ENCODE measurements at places on chromosomes 11 and 22.

GRCh38 chr11:118012083-118012669 is 26.0 kb downstream of the IL10RA start:
- no peak for DNase-seq

DNA sequence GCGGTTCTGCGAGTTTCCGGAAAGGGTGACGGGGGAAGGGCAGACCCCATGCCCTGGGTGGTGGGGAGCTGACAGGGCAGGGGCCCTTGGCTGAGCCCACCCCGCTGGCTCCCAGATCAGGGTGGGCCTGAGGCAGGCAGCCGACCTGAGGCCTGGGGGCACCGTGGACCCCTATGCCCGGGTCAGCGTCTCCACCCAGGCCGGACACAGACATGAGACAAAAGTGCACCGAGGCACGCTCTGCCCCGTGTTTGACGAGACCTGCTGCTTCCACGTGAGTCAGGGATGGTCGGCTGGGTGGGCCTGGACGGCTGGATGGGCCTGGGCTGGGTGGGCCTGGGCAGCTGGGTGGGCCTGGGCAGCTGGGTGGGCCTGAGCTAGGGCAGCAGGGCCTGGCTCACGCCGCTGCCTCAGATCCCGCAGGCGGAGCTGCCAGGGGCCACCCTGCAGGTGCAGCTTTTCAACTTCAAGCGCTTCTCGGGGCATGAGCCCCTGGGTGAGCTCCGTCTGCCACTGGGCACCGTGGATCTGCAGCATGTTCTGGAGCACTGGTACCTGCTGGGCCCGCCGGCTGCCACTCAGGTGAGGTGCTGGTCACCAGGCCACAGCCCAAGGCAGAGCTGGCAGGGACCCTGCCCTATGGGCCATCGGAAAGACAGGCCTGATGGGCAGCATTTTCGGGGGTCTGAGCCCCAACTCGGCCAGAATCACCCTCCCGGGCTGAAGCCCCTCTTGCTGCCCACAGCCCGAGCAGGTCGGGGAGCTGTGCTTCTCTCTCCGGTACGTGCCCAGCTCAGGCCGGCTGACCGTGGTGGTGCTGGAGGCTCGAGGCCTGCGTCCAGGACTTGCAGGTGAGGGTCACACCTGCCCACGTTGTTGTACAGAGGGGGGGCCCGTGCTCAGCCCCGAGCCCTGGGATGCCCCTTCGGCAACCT is 1.5 kb downstream of the SYT8 start:
- no peak for DNase-seq

DNA sequence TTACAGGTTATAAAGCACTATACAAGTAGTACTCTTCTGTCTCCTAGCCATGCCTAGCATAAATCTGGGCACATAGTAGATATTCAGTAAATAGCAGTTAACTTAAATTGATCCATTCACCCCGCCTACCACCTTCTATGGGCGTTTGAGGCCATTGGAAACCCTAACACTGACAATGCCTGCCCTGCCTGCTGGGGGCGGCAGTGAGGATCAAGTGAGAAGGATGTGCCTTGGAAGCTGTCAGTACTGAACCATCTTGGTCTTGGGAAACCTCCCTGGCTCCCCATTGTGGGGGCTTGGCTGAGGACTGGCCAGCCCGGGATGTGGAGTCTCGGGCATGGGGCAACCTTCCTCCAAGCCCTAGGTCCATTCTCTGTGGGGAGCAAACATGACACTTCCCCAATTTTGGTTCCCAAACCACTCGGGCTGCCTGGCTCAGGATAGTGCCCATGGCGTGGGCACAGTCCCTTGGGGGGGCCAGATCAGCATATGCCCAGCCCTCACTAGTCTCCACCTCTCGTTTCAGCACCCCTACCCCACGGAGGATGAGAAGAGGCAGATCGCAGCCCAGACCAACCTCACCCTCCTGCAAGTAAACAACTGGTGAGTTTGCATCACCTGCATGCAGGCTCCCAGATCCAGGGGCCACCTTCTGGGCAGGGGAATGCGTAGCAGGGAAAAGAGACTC is 67.4 kb downstream of the FEZ1 start:
- no peak for DNase-seq

- no peak for DNase-seq
These were observed at the start of gene SCARF2 for GRCh38 chr22:20437613-20438426. SCARF2 (minus strand) TSS chr22:20437825; CDS start chr22:20437754, 71 bp downstream.

GRCh38 chr22:45171830-45172229 is 8.1 kb downstream of the NUP50 start:
- no peak for DNase-seq

- DNase-seq, result peak; percentile 57
These were observed 125.9 kb downstream of the TEAD1 start for GRCh38 chr11:12800032-12800671.

DNA sequence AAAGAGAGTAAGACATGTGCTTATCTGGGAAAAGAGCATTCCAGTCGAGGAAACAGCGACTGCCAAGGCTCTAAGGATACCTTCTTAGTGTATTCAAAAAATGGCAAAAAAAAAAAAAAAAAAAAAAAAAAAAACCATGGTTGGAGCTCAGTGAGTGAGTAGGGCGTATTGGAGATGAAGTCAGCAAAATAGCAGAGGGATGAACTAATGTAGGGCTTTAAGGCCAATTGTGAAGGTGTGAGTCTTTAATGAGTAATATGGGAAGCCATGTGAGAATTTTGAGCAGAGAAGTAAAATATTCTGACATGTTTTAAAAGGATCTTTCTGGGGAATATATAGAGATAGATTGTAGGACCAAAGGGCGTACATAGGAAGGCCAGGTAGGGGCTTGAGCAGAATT is 498.6 kb upstream of the ISX start:
- DNase-seq, result no peak

GRCh38 chr11:2290351-2290841 is 11.3 kb downstream of the C11orf21 start:
- no peak for DNase-seq

DNA sequence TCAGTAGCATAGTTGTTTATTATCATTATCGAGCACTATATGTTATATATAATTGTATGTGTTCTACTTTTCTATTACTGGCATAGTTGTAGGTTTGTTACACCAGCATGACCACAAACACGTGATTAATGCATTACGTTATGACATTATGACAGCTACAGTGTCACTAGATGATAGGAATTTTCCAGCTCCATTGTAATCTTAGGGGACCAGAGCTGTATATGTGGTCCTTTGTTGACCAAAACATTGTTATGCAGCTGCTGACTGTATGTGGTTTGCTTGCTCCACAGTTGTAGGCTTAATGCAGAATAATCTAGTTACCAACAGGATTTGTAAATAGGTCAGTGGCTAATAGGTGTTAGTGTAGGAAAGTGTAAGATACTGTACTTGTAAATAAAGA is 66.1 kb downstream of the HSD17B12 start:
- DNase-seq, result no peak

- DNase-seq, result no peak
These were observed 162.2 kb upstream of the NECTIN1 start for GRCh38 chr11:119891055-119891768.

GRCh38 chr11:67290801-67291200 is 1.7 kb downstream of the ANKRD13D start:
- DNase-seq, result no peak

DNA sequence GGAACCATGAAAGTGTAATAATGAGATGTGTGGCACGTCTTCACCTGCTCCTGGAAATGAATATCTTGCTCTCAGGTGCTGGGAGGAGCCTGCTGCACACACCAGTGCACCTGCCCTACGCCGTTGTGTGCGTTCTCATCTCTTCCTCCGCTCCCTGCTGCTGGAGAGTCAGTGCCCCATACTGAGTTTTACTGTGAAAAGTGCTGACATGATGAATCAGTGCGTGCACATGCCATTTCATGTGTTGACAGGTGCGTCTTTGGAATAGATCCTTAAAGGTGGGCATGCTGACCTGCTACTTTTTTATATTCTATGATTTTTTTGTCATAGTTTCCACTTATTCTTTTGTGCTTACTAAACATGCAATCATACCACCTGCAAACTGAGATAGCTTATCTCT is 1015.8 kb downstream of the BRD1 start:
- peak; percentile 90 for DNase-seq

DNA sequence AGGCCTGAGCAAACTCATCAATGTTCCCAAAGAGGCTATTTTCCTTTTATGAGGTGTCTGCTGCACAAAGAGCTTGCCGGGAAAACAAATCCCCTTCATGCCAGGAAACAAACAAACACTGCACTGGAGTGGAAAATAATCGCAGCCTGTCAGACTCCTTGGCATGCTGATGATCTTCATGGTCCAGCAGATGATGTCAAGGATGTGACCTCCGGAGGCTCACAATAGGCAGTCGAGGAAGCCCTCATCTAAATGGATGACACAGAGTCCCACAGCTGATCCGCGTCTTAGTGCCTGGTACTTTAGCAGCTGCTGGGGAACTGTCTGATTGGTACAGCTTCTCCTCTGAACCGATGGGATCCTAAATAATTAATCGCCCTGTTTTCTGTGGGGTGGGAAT is 187.6 kb downstream of the TENM4 start:
- DNase-seq, result peak; percentile 38

DNA sequence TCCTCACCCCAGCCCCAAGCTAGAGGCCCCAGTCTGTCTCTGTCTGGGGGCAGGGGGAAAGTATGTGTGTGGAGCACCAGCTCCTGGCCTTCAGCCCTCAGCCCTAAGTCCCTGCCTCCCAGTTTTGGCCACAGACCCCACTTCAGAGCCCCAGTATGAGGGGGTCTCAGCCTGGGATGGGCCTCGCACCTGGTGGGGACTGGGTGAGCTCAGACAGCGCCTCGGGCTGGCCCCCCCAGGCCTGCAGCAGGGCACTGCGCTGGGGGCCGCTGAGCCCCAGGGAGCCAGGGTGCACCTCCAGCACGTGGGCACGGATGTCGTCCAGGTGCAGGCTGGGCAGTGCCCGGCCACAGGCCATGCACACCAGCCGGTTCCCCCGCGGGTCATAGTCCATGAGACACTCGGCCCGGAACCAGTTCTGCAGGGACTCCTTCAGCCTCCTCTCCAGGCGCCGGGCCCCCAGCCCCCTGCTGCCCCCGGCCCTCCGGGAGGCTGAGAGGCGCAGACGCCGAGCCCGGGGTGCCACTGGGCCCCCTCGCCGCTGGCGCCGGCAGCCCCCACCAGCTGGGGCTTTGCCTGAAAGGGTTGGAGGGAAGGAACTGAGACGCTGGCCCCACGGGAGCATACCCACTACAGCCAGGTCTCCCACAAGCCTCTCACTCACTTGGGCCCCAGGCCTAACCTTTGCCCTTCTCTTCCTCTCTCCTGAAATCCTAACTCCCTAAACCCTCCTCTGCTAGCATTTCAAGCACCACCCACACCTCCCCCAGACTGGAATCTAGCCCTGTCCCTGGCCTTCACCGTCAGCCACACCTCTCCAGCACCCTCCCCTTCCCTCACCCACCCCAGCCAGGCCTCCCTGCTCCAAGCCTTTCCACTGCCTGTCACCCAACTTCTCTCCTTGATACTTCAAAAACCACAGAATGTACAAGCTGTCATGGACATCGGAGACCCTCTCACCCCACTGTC is 3.6 kb downstream of the ZFTA start:
- no peak for DNase-seq

DNA sequence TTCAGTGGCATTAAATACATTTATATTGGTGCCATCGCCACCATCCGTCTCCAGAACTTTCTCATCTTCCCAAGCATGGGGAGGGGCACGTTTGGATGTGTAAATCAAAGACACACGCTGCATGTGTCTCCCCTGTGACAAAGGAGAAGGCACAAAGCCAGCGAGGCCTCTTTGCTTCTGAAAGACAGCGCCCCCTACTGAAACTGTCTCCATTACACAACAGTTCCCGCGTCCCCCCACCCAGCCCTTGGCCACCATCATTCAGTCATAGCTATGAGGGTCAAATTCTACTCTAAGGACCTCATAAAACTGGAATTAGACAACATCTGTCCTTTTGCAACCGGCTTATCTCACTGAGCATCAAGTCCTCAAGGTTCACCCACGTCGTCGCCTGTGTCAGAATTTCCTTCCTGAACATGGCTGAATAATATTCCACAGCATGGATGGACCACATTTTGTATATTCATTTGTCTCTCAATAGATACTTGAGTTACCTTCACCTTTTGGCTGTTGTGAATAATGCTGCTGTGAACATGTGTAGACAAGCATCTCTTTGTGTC is 64.8 kb downstream of the IGF2 start:
- no peak for DNase-seq

GRCh38 chr11:38562562-38562961 is 1964.5 kb upstream of the RAG2 start:
- no peak for DNase-seq

DNA sequence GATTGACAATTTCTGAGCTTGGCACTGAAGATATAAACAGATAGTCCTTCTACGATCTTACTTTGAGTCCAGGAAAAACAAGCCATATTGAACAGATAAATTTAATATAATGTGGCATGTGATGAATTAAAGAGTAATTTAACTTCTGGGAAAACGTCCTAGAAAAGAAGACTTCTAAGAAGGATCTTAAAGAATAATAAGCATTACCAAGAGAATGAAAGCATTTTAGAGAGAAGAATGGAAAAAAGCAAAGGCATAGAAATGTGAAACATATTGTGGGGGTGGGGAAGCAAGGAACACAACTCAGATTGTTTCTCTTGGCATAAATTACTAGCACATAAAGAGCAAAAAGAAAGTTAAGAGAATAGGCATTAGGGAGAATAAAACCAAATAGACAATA is 5.4 kb downstream of the DDIAS start:
- DNase-seq, result no peak

DNA sequence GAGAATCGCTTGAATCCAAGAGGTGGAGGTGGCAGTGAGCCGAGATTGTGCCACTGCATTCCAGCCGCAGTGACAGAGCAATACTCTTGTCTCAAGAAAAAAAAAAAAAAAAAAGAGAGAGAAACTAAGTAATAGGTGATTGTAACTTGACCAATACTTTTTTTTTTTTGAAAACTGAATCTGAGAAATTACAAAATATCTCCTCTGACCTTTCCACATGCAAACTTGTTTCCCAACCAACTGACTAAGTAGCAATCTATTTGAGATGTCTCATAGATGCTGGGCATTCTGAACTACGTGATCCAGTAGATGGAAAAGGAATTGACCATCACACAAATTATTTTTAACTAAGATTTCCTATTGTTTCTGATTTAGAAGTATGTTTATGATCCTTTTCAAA is 407.3 kb upstream of the CHORDC1 start:
- no peak for DNase-seq

GRCh38 chr22:32628628-32629572 is 154.3 kb downstream of the FBXO7 start:
- DNase-seq, result no peak

DNA sequence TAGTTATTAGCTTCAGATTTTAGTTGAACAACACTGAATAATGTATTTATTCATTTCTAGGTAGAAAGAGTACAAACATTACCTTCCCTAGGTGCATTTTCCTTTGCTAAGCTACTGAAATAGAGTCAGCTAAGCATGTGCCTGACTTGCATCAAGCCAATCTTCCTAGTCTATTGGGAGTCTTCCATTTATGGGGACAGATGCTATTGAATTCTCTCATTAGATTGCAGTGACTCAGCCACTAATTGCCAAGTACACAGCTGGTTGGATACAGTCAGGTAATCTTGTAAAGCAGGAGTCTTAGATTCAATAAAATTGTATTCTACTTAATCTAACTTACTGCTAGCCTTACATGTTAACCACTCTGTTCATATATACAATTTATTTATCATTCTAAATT is 55.2 kb upstream of the RPS13 start:
- DNase-seq, result no peak

Data from NCI-H1105 treated with DMSO at 0.1 percent for 48 hours (cell line).